NCI-H1417 (cell line): ENCODE measurements at places on chromosomes 7 and 10.

DNA sequence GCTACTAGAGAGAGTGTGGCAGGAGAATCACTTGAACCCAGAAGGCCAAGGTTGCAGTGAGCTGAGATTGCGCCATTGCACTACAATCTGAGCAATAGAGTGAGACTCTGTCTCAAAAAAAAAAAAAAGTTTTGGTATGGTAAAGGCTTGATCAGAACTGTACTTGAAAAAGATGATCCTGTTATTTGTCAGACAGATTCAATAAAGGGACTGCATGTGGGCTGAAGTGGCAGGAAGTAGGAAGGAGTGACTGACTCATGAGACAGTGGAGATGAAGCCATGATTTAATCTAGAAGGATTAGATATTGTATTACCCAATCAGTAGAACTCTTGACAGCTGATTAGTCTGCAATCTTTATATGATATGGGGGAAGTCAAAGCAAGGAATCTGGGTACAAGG, 2.7 kb upstream of the TMEM254 start:
- DNase-seq: no peak

DNA sequence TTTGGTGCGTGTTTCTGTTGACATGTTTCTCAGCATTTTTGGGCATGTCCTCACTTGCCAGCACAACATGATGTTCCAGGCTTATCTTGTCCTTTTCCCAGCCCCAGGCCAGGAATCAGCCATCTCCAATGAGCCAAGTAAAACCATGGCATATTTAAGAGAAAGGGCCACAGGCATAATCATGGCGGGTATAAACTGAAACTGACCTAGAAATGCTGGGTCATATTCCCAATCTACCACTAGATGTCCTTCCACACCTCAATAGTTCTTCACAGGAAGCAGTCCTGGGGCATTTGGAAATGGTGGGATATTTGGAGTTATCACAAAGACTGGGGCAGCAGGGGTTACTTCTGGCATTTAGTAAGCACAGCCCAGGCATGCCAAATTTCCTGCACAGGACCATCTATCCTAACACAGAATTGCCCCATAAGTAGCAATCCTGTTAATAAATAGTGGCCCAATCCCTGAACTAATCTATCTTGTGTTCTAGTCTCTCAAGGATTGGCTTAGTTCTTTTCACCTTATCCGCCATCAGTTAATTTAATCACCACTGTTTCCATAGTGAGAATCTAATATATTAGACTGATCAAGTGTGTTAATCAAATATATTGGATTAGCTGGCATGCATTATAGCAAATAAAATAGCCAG, 101.6 kb downstream of the NPSR1 start:
- peak; percentile 57 for DNase-seq

GRCh38 chr7:17502213-17503060, 204.0 kb downstream of the AHR start:
- no peak for DNase-seq

- no peak for DNase-seq
Measured at GRCh38 chr10:97039538-97040247, 146.1 kb downstream of the SLIT1 start.

DNA sequence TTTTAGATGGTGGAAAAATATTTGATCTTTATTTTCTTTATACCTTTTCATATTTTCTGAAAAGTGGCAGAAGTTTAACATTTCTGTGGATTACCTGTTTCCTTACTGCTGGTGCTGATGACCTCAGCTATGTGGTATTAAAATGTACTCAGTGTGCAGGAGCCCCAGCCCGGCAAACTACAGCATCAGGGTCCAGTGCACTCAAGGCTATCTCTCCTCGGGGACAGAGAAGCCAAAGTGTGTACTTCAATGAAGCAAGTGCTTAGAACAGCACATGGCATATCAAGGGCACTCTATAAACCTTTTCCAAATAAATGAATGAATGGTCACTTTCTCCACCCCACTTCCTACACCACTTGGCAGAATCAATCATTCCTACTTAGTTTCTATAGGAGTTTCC, 111.8 kb downstream of the HIP1 start:
- no peak for DNase-seq

DNA sequence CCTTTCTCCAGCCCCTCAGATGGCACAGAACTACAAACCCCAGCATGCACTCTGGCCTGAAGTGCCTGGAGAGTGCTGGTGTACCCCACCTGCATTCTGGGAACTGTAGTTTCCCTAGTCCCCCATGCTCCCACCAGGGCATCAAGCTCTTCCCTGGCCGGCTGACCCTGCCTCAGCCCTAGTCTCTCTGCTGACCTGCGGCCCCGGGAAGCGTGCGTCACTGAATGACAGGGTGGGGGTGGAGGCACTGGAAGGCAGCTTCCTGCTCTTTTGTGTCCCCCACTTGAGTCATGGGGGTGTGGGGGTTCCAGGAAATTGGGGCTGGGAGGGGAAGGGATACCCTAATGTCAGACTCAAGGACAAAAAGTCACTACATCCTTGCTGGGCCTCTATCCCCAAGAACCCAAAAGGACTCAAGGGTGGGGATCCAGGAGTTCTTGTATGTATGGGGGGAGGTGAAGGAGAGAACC, 2.1 kb downstream of the NOS3 start:
- peak; percentile 22 for DNase-seq

GRCh38 chr7:50307368-50308032, 3.0 kb downstream of the IKZF1 start:
- DNase-seq: no peak

GRCh38 chr10:58780476-58780875, 267.8 kb downstream of the BICC1 start:
- no peak for DNase-seq

DNA sequence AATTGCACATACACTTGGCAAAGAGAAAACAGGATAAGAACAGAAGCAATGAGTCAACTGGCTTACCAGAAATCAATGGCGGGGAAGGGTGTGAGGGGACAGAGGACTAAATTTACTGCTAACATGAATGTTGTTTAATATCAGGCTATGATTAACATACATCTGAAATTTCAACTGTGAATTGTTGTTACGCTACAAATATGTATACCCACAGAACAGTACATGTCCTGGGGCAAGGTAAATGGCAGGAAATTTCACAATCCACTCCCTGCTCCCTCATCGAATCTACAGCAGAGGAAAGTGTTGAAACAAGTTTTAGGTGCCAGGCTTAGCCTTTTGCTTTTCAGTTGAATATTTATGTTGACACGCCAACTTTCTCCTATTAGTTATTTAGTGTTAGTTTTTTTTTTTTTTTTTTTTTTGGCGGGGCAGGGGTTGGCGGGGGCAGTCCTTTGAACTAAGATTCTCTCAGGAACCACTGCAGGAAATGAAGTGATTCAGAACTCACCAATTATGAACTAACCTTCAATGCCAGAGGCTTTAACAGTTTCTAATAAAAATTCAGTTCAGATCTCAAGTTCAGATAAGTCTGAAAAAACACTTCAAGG, 99.0 kb downstream of the UBE2H start:
- no peak for DNase-seq

GRCh38 chr10:64408391-64409183, 887.4 kb downstream of the REEP3 start:
- no peak for DNase-seq

- no peak for DNase-seq
Measured at GRCh38 chr7:83520726-83521125, 128.2 kb downstream of the SEMA3E start.

DNA sequence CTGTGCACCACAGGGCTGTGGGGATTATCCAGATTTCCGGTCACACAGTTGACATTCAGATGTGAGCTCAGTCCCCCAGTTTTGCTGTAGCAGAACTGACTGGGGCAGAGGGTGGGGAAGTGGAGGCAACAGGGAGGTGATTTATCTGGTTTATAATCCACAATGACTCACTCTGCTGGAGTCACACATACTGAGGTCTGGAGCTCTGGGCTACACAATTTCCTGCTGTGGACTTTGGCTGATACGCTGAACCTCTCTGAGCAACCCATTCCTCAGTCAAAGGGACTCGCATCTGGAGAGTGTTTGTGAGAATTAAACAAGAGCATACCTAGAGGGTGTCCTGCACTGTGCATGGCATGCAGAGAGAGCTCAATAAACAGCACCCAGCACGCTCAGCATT, 64.8 kb upstream of the PLPP4 start:
- DNase-seq: no peak

DNA sequence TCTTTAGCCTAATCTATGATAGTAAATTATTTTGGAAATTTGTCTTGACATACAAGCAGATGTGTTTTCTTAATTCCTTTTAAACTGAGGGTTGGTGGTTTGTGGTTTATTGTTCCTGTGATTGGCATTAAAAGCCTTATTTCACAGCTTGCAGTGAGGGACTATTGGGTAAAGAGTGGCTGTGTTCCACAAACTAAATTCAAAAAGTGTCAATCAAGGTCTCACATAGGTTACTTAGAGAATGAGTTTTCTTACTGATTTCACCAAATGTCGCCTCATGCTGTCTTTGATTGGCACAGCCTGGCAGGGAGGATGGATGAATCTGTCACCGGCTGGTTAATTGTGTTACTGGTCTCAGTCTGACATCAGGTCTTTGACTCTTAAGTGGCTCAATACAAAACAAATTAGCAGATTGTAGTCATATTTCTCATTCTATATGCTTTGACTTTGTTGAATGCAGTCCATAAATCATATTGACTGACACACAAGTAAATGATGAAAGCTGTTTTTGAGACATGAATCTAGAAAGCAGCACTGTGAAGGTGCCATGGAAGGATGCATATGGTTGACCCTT, 66.8 kb upstream of the CYP26C1 start:
- peak; percentile 67 for DNase-seq

DNA sequence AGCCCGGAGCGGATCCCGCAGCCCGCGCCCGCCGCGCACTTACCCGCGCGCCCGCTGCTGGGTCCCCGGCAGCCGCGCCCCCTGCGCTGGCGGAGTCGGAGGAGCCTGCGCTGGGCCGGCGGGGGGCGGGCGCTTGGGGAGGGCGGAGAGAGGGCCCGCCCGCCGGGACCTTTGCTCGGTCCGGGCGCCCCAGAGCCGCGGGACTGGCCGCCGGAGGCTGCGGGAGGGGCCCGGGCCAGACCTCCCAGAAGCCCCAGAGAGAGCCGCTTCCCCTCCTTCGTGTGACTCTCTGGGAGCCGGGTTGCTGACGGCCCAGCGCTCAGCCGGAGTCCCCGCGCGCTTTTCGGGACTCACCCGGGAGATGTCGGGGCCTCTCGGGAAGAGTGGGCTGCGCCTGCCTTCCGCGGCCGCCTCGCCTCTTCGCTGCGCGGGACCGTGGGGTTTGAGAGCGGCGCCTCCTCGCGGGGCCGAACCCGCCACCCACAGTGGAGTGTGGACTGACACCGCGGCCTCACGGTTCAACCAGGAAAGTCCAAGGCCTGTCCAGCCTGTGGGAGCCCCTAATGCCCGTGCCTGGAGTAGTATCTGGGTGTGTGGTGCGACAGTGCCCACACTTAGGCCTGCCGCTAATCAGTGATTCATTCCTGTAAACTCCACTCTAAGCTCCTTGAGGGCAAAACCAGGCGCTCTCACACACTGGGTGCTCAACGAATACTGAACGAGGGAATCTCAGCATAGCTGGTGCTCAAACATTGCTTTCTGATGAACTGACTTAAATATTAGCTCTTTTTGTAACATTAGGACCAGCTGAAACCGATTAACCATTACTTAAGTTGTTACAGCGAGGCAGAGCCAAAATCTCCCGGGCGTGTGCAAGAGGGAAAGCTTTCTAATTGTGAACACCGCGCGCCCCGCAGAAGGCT, at the start of gene GSDME:
Gene GSDME (minus strand): TSS at position 112 of the 923 bp plus-strand sequence. CDS start 7,690 bp downstream, outside the sequence.
- peak; percentile 67 for DNase-seq

DNA sequence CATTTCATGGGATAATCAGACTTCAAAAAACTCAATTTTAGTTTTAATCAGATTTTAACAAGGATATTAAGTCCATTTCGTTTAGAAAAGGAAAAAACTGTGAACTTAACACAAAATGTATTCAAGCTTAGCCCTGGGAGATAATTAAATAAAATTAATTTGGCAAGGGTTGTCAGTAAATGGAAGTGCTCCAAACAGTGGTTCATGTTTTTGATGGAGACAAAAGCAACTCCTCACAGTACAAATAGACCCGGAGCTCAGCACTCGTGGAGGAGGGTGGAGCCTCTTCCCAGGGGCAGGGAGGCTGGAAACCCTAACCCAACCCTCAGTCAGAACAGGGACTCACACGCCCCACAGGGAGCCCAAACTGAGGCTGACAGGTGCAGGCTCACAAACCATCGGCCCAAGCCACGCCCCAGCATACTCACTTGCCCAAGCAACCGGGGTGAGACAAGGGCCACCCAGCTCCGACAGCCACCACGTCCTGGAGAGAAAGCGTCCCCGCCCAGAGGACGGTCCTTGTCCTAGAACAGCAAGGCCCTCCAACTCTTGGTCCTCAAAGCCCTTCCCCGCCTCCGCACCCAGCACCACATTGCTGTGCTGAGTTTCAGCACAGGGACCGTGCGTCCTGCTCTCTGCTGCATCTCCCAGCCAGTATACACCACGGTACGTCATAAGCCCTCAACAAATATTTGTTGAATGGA, 39.8 kb downstream of the MAD1L1 start:
- DNase-seq: peak; percentile 93

DNA sequence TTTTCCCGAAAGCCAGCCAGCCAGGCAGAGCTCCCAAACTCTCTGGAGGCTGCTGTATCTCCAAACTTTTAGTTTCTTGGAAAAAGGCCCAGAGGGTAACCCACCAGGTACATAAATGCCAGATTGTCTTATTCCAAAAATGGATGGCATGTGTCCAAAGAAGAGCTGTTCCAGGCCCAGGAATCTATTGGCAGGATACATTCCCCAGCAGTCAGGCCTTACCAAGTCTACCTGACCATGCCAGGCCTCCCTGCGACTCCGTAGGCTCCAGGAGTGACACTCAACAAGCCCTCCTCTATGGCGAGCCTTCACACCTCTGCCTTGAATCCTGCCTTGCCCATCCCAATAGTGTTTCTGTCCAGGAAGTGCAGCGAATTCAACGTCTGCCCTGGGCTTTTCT, 95.6 kb downstream of the GRB10 start:
- no peak for DNase-seq

DNA sequence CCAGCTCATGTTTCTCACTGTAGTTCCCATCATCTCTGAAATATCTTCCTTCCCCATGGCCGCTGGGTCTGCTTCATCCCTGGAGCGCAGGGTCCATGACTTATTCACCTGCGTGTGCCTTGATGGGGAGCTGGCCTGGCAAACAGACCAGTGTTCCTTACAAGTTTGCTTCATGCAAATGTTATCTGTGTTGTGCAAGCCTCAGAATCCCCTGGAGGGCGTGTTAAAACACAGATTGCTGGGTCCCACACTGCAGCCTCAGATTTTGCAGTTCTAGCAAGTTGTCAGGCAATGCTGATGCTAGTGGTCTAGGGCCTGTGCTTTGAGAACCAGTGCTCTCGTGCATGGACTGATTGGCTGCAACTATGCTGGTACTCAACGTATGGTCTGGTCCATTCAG, 7.2 kb upstream of the DMBT1 start:
- no peak for DNase-seq

- no peak for DNase-seq
Measured at GRCh38 chr7:2273866-2274265, 31.8 kb downstream of the NUDT1 start.

GRCh38 chr7:1095621-1096155, 7.8 kb downstream of the GPER1 start:
- DNase-seq: no peak
